Spleen (tissue), 13 donors: ENCODE measurements at places on chromosomes 11 and 22. TPM values are rescaled to one million over a fixed set of nuclear protein-coding genes. Genes with fewer than 3 reads are reported as not detected.
A peak's percentile ranks its signal among the peaks of the same experiment; 100 is the strongest.

The DMC1 gene
- 1.8 TPM for total RNA-seq

The FAM76B gene
- total RNA-seq: 42.1 TPM

DNA sequence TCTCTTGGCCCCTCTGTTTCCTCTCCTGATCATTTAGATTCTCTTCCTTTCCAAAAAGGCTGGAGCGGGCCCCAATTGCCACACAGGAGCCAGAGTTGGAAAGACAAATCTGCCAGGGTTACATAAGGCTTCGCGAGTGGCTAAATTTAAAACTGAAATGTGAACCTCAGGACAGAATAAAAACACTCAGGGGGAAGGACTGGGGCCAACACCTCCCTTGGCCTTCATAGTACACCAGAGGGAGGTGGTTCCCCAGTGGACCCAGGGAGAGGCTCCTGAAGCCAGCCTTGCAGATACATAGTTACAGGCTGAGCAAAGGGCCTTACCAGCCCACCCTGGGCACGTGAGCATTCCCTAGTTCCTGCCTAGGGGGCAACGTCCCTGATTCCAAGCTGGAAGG, 150.1 kb downstream of the MN1 start:
- no peak overlapping the region for H3K27ac ChIP-seq
- DNase-seq: peak; percentile 18
- no peak overlapping the region for H3K4me3 ChIP-seq
- H3K27me3 ChIP-seq: peaks cover 13% of the 10 kb centered on the region

GRCh38 chr22:46286941-46287872, 9.5 kb upstream of the GTSE1 start:
- no peaks in the 10 kb centered on the region for H3K27me3 ChIP-seq
- peak overlapping the region; percentile 86 for H3K27ac ChIP-seq
- H3K4me3 ChIP-seq: no peak overlapping the region
- peaks cover 21% of the 10 kb centered on the region for H3K4me1 ChIP-seq

- no peak overlapping the region for H3K4me3 ChIP-seq
- peaks cover 17% of the 10 kb centered on the region for H3K4me1 ChIP-seq
- no peak for DNase-seq
- H3K27ac ChIP-seq: no peak overlapping the region
- H3K36me3 ChIP-seq: no peaks in the 10 kb centered on the region
Observed at GRCh38 chr11:19276859-19277808, 36.4 kb upstream of the E2F8 start.

- no peaks in the 10 kb centered on the region for H3K27me3 ChIP-seq
- peaks cover 13% of the 10 kb centered on the region for H3K36me3 ChIP-seq
- DNase-seq: no peak
- H3K27ac ChIP-seq: no peak overlapping the region
- no peak overlapping the region for H3K4me3 ChIP-seq
Observed at GRCh38 chr11:113370634-113371033, 16.9 kb upstream of the ANKK1 start.

DNA sequence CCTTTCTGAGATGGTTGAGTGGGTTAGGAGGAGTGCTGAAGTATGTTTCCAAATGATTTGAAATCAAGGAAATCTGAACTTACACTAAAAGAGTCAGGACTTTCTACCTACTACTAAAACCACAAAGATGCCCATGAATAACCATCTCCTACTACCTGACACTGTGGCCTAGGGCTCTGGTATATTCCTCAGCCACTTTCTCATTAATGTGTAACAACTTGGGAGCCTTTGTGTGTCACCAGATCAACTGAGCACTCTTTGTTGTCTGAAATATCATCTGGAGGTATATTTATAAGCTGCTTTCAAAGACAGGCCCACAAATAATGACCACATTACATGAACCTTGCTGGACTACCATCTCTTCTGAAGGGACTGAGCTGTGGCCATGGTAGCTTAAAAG, 43.9 kb downstream of the RELT start:
- no peaks in the 10 kb centered on the region for H3K27me3 ChIP-seq
- H3K27ac ChIP-seq: no peak overlapping the region
- no peak for DNase-seq
- peaks cover 65% of the 10 kb centered on the region for H3K36me3 ChIP-seq
- no peaks in the 10 kb centered on the region for H3K4me1 ChIP-seq
- H3K4me3 ChIP-seq: no peak overlapping the region

The P4HA3 gene
- total RNA-seq: 0.44 TPM

- no peak overlapping the region for H3K4me3 ChIP-seq
- no peaks in the 10 kb centered on the region for H3K4me1 ChIP-seq
- no peaks in the 10 kb centered on the region for H3K36me3 ChIP-seq
- H3K27ac ChIP-seq: no peak overlapping the region
- H3K27me3 ChIP-seq: peaks cover 6% of the 10 kb centered on the region
Observed at GRCh38 chr22:49321477-49322055, 506.1 kb downstream of the BRD1 start.

The ELFN2 gene
- 0.06 TPM for total RNA-seq

The APOL3 gene
- 119 TPM for total RNA-seq

DNA sequence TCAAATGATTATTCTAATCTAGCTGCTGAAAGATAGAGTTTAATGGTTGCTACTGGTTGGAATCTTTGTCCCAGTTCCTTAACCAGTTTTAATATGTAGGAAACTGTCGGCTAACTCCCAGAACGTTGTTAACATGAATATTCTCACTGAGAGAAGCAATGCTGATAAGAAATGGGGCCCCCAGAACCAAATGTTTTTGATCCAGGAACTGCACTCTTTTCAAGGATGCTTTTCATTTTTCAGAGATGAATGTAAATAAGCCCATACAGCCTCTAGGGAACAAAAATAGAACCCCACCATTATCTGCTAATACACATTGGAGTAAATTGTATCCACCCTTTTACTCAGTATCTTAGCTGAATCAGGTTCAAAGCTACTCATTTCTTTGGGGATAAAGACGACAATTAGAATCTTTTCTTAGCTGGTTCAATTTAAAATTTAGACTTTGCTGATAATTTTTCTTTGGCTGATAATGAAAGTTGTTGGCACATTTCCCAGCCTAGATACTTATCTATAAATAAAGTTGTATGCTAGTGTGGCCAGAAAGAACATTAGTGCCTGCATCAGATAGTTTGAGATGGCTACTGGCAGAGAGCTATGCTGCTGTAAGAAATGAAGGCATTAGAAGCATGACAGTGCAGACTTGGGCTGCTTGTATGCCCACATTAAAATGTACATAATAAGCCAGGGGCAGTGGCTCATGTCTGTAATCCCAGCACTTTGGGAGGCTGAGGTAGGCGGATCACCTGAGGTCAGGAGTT, 323.3 kb upstream of the PDGFD start:
- H3K36me3 ChIP-seq: no peaks in the 10 kb centered on the region
- DNase-seq: no peak
- H3K4me3 ChIP-seq: no peak overlapping the region
- H3K4me1 ChIP-seq: no peaks in the 10 kb centered on the region
- no peaks in the 10 kb centered on the region for H3K27me3 ChIP-seq
- H3K27ac ChIP-seq: no peak overlapping the region

GRCh38 chr22:33000342-33001280, 57.6 kb downstream of the SYN3 start:
- no peak for DNase-seq
- no peak overlapping the region for H3K27ac ChIP-seq
- no peaks in the 10 kb centered on the region for H3K36me3 ChIP-seq
- H3K4me1 ChIP-seq: no peaks in the 10 kb centered on the region
- H3K4me3 ChIP-seq: no peak overlapping the region
- no peaks in the 10 kb centered on the region for H3K27me3 ChIP-seq

The OR4A47 gene
- not detected for total RNA-seq

The SYNGR1 gene
- total RNA-seq: 23.3 TPM

GRCh38 chr22:28791841-28792490, 8.4 kb downstream of the XBP1 start:
- no peak for DNase-seq
- H3K4me1 ChIP-seq: peaks cover 73% of the 10 kb centered on the region
- no peaks in the 10 kb centered on the region for H3K36me3 ChIP-seq
- peak overlapping the region; percentile 65 for H3K27ac ChIP-seq
- H3K27me3 ChIP-seq: no peaks in the 10 kb centered on the region
- H3K4me3 ChIP-seq: no peak overlapping the region

DNA sequence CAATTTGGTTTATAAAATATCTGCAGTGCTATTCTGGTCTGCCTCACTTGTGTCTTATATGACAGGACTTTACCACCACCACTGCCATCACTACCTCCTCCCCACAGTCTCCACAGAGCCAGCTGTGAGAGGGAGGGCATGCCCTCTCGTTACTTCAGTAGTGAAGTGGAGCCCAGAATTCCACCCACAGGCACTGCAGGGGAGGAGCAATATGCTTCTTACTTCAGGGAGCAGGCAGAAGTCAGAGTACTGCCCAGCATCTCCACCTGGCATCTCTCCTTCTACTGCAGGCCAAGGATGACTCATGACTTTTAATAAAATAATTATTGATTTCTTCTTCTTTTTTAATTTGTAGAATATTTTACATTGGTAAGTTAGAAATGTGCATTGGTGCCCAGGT, 255.5 kb downstream of the DYNC2H1 start:
- H3K27me3 ChIP-seq: no peaks in the 10 kb centered on the region
- no peaks in the 10 kb centered on the region for H3K36me3 ChIP-seq
- H3K4me3 ChIP-seq: no peak overlapping the region
- no peak overlapping the region for H3K27ac ChIP-seq

DNA sequence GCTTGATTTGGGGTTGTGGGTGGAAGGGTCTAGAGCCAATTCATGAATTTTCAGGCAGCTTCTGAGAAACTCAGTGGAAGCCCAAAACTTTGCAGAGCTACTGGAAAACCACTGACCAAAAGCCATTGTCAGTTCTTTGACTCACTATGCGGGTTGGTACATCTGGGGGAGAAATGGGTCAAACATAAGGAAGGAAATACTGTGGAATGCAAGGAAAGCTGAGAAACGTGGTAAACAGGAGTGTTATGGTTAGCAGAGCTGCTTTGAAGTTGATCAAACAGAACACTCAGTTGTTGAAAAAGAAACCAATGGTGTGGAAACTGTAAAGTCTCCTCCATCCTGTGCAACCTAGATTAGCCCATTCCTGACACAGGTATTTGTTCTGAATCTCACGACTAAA, 6.3 kb upstream of the ABTB2 start:
- H3K36me3 ChIP-seq: no peaks in the 10 kb centered on the region
- H3K4me3 ChIP-seq: no peak overlapping the region
- no peak overlapping the region for H3K27ac ChIP-seq
- no peak for DNase-seq
- H3K4me1 ChIP-seq: peaks cover 8% of the 10 kb centered on the region

The CARD10 gene
- 8.6 TPM for total RNA-seq

The KCNK4 gene
- not detected for total RNA-seq

DNA sequence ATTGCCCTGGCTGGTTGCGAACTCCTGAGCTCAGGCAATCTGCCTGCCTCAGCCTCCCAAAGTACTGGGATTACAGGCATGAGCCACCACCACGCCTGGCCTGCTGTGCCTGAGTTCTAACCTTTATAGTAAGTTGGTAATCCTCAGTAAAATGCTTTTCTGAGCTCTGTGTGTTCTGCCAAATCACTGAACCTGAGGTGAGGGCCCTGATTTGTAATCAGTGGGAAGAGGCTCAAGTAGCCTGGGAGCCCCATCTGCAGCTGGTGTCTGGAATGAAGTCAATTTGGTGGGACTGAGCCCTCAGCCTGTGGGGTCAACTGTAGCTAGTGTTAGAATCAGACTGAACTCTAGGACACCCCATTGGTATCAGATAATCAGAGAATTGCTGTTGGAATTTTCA, 72.6 kb upstream of the PARVG start:
- peaks cover 63% of the 10 kb centered on the region for H3K36me3 ChIP-seq
- H3K27me3 ChIP-seq: no peaks in the 10 kb centered on the region
- H3K4me3 ChIP-seq: no peak overlapping the region
- DNase-seq: no peak

The CARD16 gene
- 107 TPM for total RNA-seq

GRCh38 chr22:49638788-49639187, 188.9 kb downstream of the BRD1 start:
- DNase-seq: no peak
- peaks cover 57% of the 10 kb centered on the region for H3K4me1 ChIP-seq
- H3K36me3 ChIP-seq: no peaks in the 10 kb centered on the region
- no peaks in the 10 kb centered on the region for H3K27me3 ChIP-seq
- H3K27ac ChIP-seq: no peak overlapping the region

The CCDC89 gene
- 1.3 TPM for total RNA-seq

The OR6T1 gene
- total RNA-seq: not detected

The COX8A gene
- 181 TPM for total RNA-seq

The MUC2 gene
- total RNA-seq: not detected

DNA sequence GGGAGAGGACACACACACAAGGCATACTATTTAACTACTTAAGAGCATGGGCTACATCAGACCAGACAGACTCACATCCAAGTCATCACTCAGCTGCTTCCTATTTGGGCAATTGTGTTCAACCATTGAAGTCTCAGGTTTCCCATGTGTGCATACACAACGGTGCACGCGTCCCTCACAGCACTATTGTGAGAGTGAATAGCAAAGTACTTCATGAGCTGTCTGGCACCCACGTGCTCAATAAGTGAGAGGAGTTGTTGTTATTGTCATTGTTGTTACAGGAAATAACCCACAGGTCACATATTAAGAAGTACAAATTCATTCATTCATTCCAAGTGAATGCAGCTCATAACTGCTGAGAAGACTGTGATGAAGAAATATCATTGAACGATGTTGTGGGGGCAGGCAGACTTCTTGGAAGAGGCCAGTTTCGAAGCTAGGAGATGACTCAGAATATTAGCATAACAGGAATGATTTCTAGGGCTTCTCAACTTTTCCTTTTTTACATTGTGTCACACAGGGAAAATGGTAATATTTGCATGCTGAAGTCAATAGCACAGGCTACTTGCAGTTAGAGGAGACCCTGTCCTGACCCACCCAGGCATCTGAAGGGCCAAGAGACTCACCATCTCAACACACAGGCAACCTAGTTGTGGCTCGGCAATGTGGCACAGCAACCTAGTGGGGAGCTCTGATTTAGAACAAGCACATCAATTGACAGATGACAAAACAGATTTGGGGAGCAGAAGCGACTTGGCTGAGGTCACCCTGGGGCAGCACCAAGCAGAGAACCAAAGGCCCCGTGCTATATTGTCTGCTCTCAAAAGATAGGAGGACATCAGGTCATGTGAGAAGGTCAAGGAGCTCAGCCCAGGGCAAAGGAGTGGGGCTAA, 606.0 kb downstream of the BUD13 start:
- no peak overlapping the region for H3K4me3 ChIP-seq
- no peak for DNase-seq
- peaks cover 7% of the 10 kb centered on the region for H3K27me3 ChIP-seq
- no peaks in the 10 kb centered on the region for H3K36me3 ChIP-seq

The DDX25 gene
- total RNA-seq: 0.85 TPM

The SCN3B gene
- 1.2 TPM for total RNA-seq

The CATSPER1 gene
- total RNA-seq: 1.1 TPM

The ASPHD2 gene
- 4.5 TPM for total RNA-seq

- DNase-seq: peak; percentile 59
- no peaks in the 10 kb centered on the region for H3K36me3 ChIP-seq
- H3K4me1 ChIP-seq: peaks cover 9% of the 10 kb centered on the region
- no peak overlapping the region for H3K27ac ChIP-seq
Observed at GRCh38 chr22:46031066-46031465, 54.1 kb upstream of the WNT7B start.

The SHISAL1 gene
- total RNA-seq: 0.27 TPM

DNA sequence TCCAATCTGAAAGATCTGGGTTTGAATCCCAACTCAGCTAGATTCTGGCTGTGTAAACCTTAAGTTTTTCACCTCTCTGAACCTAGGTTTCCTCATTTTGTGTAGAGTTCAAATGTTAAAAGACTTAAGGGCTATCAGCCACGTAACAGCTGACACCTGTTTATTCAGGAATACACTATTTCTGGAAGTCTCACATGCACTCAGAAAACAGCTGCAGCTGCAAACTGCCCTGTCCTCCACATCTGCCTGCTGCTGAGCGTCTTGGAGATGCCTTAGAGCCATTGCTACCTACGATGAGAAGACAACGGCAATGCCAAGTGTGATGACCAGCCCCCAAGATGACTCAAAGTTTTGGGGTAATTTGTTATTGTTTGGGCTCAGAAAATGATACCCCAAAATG, 6.7 kb upstream of the TRIM44 start:
- no peak overlapping the region for H3K4me3 ChIP-seq
- no peaks in the 10 kb centered on the region for H3K4me1 ChIP-seq
- H3K36me3 ChIP-seq: no peaks in the 10 kb centered on the region
- no peak for DNase-seq
